ENCODE measurements at places on chromosomes 5 and 9.

DNA sequence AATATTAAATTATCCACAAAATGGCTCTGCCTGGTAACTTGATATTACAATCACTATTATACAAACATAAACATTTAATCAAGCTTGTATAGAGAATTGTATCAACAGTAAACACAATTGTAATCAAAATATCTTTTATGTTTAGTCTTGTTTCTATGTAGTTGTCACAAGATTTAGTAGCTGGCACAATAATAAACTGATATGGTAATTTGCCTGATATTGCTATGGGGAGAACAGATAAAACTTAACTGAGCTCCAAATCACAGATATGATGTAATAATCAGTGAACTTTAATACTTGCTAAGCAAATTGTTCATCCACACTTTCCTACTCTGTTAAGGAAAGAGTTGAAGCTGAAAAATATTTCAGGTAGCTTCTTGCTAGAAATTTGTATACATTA, 189.8 kb downstream of the MPDZ start:
- no peak for DNase-seq

DNA sequence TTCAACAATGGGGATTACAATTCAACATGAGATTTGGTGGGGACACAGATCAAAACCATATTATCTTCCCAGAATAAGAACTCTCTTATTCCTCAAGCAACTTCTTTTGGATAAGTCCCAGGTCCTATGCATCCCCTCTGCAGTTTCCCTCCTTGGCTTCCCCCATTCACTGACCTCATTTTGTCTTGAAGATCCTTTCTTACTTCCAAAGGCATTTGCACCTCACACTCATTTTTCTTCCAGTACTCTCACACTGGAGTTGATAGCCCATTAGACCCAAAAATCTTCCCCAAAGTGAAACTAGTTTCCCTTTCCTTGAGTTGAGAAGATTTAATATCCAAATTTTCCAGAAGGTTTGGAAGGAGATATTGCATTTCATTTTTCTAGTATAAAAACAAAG, 178.0 kb upstream of the DAPK1 start:
- DNase-seq = no peak

- DNase-seq = no peak
Measured at GRCh38 chr9:132584601-132585560, 2.5 kb downstream of the BARHL1 start.

DNA sequence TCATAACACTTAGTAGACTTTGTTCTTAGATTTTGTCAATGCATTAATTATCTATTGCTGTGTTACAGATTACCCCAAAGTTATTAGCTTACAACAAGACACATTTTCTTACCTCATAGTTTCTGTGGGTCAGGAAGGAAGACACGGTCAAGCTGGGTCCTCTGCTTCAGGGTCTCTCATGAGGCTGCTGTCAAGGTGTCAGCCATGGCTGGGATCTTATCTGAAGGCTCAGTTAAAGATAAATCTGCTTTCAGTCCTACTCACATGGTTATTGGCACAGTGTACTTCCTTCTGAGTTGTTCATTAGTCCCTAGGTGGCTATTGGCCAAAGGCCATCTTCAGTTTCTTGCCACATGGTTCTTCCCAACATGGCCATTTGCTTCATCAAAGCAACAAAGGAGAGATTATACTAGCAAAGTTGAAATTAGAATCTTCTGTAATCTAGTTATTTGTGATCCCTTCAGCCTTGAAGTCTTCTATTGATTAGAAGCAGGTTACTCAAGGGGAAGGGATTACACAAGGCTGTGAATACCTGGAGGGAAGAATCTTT, 25.2 kb downstream of the TDRD7 start:
- DNase-seq = no peak

GRCh38 chr5:107112216-107112615, 558.5 kb downstream of the EFNA5 start:
- no peak for DNase-seq

- no peak for DNase-seq
Measured at GRCh38 chr5:43353668-43354067, 40.5 kb upstream of the HMGCS1 start.

DNA sequence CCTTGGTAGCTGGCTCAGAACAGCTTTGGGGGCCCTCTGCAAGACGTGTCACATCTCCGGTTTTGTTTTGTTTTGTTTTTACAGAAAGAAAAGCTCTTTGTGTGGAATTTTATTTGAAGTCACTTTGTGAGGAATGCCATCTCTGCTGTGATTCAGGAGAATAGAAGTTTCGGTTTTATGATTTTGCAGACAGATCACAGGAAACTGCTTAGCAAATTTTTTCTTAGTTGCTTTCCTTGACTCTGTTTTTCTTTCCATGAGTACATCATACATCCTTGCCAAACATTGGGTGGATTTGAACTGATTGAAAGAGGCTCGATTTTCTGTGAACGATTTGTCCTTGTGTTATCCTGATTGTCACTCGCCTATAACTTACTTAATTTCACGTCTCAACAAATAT, 5.1 kb downstream of the SEMA5A start:
- DNase-seq = no peak

GRCh38 chr9:76642701-76643209, 121.5 kb upstream of the PCA3 start:
- DNase-seq = no peak

DNA sequence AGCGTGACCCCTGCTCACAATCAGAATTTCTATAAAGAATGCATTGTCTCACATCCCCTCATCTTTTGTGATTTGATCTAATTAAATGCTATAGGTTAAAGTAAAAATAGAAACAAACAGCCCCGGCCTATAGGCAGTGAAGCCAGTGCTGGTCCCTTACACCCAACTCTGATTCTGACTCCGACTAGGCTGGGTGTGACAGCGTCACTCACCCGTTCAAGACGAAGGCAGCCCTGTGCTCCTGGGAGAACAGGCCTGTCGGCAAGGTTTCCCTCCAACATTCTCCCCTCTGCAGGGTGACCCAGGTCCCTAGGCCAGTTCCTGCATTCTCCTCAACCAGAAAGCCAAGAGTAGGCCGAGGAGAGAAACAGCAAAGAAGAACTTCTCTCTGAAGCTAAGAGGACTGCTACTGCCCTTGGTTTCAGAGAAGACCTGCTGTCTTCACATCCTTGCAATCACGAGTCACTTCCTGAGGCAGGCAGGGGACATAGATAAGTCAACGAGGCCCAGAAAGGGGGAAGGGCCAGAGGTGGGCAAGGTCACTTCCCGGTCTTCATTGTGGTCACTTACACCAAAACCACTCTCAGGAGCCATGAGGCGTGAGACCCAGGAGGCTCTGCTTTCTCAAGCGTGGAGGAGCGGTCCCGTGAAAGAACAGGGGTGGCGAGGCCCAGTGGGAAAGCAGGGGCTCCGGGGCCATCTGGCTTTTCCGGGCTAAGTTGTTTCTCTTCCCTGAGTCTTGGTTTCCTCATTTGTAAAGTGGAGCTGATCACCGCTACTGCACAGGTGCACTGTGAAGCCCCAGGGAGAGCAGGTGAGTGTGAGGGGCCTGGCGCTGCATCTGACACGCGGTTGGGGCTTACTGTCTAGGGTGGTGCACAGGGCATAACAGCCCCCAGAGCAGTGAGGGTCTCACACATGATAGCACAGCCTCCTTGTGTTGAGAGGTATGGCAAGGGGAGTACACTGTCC, 200.8 kb downstream of the CRB2 start:
- DNase-seq = no peak

DNA sequence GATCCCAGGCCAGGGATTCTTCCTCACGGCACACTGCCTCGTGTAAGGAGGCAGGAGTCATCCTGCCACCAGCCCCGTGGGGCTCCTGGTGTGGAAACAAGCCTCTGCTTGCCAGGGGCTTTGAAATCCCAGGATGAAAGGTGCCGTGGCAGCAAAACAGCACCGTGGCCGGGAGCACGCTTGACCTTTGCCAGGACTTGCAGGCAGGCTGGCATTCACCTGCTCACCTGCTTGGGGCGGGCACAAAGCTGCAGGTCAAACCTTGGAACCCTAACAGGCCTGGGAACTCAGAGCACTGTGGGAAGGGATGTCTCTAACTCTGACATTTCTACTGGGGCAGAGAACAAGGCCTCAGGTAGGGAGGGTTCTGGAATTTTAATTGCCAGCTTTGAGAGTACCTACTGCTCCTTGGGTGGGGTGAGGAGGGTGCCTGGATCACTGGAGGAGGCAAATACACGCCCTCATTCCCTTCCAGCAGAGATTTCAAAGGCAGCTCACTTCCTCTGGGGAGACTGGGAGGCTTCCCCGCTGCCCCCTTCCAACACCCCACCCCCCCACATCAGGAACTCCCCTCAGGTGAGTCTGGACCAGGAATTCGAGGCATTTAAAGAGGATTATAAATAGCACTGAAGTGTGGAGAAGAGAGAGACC, 45.6 kb upstream of the STXBP1 start:
- no peak for DNase-seq

GRCh38 chr5:123719004-123719403, 207.0 kb downstream of the CSNK1G3 start:
- DNase-seq = no peak
